ENCODE measurements at places on chromosomes 6 and 20. TPM values are rescaled to one million over a fixed set of nuclear protein-coding genes. Genes with fewer than 3 reads are reported as not detected.

SLC44A4 gene
- 0.27 TPM for total RNA-seq

- DNase-seq = no peak
Measured at GRCh38 chr6:116528780-116529179, 16.7 kb downstream of the TRAPPC3L start.

DNA sequence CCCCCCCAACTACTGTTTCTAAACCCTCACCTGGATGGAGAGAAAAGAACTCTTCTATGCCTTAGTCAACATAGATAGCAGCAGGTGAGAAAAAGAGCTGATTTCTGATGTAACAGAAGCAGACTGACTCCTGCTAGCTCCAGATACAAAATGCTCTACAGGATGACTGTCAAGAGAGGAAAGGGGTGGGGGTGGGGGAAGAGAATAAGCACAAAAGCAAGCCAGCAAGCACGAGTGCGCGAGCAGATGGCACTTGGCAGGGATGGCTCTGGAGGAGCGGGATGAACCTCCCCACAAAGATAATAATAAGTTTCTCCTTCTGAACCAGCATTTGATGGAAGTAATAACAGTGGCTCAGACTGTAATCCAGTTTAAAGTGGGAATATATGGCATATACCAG is 45.6 kb upstream of the SPDEF start:
- no peak for DNase-seq

GRCh38 chr20:9516234-9516871 is 2.0 kb downstream of the LAMP5 start:
- DNase-seq = no peak

GRCh38 chr6:3418496-3419060 is 38.3 kb downstream of the SLC22A23 start:
- no peak for DNase-seq

GRCh38 chr20:41923624-41924023 is 305.4 kb upstream of the CHD6 start:
- DNase-seq = no peak

DNA sequence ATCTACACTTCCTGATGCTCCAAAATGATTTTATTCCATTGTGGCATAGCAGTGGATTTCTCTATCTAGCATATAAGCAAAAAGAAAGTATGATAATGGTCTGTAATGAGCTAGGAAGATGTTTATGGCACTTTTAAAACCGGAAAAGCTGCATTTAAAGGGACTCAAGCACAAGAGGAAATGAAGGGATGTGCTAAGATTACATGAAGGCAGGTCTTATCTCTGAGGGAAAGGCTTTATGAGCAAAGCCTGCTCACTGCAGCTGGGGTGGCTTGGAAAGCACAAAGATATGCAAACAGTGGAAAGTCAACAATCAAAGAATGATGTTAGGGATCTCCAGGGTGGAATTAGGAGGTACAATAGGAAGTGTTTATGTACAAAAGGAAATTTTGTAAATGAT is 138.2 kb downstream of the TENT5A start:
- no peak for DNase-seq

GRCh38 chr20:1528811-1529210 is 28.7 kb downstream of the SIRPD start:
- no peak for DNase-seq

DNA sequence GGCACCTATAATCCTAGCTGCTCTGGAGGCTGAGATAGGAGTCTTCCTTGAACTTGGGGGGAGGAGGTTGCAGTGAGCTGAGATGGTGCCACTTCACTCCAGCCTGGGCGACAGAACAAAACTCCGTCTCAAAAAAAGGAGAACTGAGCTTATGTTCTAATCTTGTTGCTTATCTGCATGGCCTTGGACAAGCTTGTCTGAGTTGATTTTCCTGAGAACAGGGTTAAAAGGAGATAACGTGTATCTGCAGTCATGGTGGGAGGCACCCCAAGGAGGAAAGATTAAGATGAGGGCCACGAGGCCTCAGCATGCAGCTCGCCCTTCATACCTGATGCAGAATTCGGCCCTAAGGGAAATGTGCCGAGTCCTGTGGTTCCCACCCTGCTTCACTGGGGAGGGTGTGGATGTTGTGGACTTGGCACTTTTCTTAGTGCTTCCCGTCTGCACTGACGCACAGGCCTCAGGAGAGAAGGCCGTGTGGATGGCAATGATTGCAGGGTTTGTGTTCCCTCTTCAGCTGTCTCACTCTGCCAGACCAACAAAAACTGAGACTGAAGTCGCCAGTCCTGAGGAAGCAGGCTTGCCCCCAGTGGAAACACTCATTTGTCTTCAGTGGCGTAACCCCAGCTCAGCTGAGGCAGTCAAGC is 56.3 kb downstream of the EZR start:
- no peak for DNase-seq

DNA sequence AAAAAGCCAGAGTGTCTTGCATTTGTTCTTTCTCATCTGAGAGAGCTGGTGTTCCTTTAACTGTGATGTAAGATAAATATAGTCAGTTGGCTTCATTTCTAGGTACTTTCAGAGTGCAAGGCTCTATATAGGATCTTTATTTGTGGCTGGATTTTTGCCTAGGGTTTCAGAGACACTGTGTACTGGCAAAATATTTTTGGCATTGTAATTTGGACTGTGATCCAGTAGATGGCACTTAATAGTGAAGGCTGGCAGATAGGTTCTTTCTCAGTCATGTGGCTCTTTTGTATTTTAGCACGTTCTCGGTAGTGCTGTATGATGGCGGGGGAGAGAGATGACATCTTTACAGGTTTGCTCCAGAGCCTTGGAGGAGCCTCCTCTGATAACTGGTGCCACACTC is 26.8 kb upstream of the SLC35B3 start:
- DNase-seq = no peak

- DNase-seq = peak; percentile 28
Measured at GRCh38 chr20:20712004-20712473, 405 bp downstream of the RALGAPA2 start.
